Inflammatory macrophage treated with lipopolysaccharide for 1 hour (primary cell): ENCODE measurements at places on chromosomes 11 and 22.

GRCh38 chr11:64058494-64058893, 22.8 kb downstream of the FLRT1 start:
- DNase-seq: no peak

DNA sequence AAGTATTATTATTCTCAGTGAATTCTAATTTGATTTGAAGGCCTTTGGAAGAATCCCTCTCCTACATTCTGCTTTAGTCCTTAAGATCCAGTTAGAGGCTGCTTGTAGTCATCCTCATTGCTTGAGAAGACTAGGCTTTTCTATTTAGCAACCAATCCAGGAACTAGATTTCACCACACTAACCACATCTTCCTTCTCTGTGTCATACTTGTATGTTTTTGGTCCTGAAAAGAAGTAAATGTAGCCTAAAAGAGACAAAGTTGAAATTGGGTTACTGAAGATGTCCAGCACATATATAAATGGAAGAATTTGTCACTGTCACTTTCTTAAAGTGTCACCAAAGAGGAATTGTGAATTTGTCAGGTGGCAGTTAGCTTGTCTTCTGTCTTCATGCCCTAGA, 46.6 kb upstream of the MMP7 start:
- peak; percentile 93 for DNase-seq

- DNase-seq: no peak
These were observed 118.1 kb downstream of the TIMP3 start for GRCh38 chr22:32919629-32920028.

DNA sequence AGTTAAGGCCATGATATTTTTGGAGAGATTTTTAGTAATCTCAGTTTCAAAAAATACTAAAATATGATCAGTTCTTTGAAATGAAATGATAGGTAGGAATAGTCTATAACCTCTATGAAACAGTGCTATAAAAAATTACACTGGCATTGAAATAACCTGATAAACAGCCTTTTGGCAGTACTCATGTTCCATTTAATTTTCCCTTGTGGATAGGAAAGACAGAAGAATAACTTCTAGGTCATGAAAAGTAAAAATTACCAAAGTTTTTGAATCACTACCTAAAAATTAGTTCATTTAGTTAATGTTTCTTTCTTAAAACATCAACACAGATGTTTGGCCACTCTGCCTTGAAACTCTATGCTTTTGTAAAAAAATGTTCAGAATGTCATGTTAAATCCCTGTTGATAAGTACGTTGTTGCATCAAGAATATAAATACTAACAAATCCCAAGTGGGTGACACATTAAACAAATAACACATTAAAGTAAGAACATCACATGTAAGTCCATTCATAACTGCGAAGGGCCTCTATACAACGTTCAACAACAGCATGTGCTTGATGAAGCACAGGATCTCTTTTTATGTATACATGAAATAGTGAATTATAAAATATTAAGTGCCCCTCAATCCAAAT, 290.2 kb downstream of the SWAP70 start:
- no peak for DNase-seq

- no peak for DNase-seq
These were observed 2132.2 kb downstream of the LRRC4C start for GRCh38 chr11:39327302-39327701.

DNA sequence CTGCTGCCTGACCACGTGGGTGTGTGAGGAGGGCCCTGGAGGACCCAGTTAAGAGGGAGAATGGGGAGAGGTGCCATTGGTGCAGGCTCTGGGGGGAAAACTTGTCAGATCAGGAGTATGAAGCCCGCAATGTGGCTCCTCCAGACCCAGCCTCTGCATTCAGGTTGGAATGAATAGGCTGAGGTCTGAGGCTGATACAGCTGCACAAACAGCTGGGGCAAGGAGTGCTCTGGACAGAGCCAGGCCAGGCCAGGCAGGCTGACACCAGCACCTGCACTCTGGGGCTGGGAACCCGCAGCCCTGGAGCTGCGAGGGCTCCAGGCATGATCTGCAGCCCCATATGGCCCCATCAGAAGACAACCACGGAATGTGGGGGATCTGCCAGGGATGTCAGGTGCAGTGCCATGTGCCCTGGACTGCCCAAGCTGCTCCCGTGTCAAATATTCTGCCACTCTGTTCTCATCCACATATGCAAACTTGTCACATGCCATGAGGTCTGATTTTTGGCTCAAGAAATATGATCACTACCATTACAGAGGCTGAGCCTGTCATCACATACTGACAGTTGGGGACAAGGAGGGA, 27.2 kb upstream of the KCNJ11 start:
- DNase-seq: no peak

GRCh38 chr11:6557761-6558674, 45.4 kb downstream of the RRP8 start:
- no peak for DNase-seq

- DNase-seq: no peak
These were observed 45.4 kb downstream of the YAP1 start for GRCh38 chr11:102155676-102156075.

DNA sequence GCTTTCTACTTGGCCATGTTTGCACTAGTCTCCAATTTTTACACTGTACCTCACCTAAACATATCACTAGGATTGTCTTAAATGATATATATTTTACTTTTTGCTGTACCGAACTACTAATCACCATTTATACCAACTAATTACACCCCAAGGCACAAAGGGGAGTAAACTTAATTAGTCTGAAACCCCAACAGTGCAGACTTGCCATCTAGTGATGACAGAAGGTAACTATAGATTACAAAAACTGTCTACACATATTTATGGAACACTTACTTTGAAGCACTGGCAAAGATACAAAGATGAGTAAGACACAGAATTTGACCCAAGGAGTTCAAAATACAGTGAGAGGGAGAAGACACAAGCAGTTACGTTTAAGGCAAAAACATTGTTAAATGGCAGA, 139.7 kb downstream of the CNTN5 start:
- DNase-seq: no peak

DNA sequence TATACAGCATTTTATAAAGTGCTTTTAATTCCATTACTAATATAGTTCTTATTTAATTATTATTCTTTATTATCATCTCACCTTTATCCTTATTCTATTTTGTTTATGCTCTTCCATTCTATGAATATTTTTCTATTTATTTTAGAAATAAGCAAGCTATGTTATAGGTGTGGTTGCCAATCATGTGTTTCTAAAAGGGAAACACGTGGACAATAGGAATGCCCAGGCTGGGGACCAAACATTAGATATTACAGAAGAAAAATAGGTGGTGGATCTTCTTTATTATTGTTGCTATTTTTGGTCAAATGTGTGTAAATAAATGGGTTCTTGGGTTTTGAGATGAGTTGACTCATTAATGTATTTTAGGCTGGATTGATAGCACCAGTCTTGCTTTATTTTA, 438.3 kb downstream of the RAB38 start:
- no peak for DNase-seq

DNA sequence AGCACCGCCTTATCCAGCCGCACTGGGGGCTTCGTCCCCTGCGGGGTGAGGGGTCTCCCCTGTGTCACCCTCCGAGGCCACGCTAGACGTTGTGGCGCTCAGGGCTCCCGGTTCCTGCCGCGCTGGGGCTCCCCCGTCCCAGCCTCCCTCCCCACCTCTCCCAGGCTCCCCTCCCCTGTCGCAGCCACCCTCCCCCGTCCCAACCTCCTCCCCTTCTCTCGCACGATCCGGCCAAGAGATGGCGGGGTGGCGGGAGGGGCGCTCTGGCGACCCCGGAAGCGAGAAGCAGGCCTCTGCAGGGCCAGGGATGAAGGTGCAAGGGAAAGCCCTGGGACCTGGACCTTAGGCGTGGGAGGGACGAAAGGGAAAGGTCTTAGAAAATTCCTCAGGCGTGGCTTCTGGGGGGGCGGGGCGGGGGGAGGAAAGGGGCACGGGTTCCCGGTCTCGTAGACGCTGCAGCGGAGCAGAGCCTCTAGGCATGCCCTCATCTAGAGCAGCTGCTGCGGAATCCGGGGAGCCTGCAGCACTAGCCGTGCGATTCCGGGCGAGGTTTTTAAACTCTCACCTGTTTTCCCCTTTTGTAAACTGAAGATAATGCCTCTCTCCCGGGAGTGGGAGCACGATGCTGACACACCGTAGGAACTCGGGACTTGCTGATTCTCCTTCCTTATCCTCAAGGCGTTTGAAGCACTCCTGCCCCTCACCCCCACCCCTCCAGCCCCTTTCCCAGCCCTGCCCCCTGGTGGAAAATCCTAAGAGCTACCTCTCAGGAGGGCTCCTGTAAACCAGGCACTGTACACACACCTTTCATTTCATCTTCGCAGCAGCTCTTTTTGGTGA, 14.4 kb downstream of the KCNJ5 start:
- peak; percentile 90 for DNase-seq

GRCh38 chr11:70669871-70670675, 271.7 kb downstream of the CTTN start:
- no peak for DNase-seq

DNA sequence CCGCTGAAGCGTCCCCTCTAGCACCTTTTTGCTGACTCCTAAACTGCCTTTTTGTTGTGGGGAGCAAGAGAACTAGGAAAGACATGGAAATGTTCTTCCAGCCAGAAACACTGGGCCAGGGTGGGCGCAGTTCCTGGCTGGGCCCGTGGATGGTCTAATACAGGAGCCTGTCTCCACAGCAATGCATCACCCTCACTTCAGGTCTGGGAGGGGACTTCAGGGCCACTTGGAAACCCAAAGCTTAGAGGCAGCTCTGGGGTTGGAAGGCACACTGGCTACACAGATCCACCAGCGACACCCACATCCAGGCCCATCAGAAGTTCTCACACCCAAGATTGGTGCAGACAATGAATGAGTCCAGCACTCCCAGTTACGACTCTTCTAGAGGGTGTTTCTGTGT, 120.3 kb downstream of the ETS1 start:
- no peak for DNase-seq

DNA sequence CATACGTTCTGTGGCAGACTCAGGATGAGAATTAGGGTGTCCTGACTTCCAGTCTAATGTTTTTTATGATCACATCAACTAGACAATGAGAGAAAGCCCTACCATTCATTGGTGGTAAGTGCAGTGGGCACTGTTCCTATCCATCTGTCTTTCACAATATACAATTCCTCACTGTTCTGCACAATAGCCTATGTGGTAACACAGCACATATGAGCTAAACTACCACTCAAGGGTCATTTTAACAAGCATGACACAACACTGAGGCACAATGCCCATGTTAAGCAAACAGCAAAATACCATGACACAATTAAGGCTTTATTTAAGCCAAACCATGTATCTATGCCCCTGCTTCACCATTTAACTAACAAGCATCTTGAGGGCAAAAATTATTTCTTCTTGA, 52.3 kb downstream of the SIK3 start:
- peak; percentile 79 for DNase-seq

DNA sequence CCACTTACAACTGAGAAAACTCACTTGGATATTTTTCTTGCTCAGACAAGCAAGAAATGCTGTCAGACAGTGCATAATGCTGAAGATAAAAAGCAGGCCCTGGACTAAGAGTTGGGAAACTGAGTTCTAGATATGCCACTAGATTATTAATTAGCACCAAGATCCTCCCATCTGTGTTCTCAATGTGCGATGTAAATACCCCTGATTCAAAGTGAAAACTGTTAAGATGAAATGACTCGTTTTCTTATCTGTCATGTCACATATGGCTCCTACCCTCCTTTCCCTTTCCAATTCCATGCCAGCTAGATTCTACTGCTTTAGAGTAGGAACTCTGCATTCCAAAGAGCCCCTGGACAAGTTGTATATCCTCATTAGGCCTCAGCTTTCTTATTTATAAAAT, 88.9 kb upstream of the CLNS1A start:
- no peak for DNase-seq

GRCh38 chr11:95360377-95361075, 129.5 kb upstream of the SESN3 start:
- peak; percentile 83 for DNase-seq

DNA sequence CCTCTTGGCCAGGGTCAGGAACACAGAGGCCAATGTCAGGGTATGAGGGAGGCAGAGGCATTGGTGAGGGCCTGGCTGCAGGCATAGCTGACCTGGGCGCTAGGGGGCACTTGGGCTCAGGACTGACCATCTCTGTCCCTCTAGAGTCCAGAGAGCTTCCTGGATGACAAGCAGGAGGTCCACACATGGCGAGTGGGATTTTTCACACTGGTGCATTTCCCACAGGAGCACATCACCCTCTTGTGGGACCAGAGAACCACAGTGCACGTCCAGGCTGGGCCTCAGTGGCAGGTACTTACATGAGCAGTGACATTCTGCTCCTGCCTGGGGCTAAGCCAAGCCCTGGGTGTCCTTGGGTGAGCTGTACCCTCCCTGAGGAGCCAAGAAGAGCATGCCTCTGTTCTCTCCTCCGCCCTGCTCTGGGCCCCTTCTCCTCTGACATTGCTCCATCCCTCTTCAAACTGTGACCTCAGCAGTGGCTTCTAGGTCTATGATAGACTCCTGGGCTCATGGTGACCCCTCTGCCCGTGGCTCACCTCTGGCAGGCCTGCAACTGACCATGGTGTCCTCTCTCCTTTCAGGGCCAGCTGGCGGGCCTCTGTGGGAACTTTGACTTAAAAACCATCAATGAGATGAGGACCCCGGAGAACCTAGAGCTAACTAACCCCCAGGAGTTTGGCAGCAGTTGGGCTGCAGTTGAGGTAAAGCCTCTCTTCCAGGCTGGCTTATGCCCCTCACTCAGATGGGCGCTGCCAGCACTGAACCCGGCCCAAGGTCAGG, 46.6 kb downstream of the OTOG start:
- no peak for DNase-seq

DNA sequence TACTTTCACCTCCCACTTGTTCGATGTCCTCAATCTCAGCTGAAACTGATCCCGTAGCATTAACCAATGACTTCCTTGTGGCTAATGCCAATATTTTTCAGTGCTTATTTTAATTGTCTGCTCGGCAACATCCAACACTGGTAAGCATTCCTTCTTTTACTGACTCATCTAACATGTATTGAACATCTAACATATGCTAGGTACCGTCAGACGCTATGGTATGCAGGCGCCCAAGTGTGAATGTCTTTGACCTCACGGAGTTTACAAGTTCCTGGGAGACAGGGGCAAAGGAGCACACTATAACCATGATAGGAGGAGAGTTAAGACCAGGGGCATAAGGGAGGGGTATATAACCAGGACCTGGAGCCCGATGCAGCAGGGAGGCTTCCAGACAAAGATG, 1.7 kb downstream of the BRMS1 start:
- DNase-seq: no peak

- no peak for DNase-seq
These were observed 12.6 kb upstream of the SYT13 start for GRCh38 chr11:45298718-45299117.
